ENCODE measurements at places on chromosomes 1 and 21. TPM values are rescaled to one million over a fixed set of nuclear protein-coding genes. Genes with fewer than 3 reads are reported as not detected.
A peak's percentile ranks its signal among the peaks of the same experiment; 100 is the strongest.

DNA sequence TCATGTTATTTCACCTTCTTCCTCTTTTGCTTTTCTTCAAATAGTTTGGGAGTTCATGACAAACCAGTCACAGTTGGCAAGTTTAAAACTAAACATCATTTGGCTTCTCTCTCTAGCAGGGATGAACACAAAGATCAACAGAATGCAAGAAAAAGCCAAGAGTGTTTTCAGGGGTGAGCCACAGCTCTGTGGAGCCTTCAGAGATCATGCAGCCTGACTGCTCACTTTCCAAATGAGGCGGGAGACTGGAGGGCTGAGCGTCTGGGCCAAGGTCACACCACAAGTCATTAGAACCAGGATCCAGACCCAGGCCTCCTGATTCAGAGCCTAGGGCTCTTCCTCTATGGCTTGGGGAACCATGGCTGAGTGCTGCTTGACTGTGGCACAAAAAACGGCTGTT is 2.7 kb downstream of the DPT start:
- no peak for DNase-seq

- no peak for DNase-seq
These were observed 168.1 kb downstream of the SEC16B start for GRCh38 chr1:177801790-177802189.

- DNase-seq: no peak
These were observed 150.1 kb upstream of the IVNS1ABP start for GRCh38 chr1:185467122-185467521.

GRCh38 chr1:19010995-19011844 is 54.7 kb upstream of the IFFO2 start:
- DNase-seq: peak; percentile 98

DNA sequence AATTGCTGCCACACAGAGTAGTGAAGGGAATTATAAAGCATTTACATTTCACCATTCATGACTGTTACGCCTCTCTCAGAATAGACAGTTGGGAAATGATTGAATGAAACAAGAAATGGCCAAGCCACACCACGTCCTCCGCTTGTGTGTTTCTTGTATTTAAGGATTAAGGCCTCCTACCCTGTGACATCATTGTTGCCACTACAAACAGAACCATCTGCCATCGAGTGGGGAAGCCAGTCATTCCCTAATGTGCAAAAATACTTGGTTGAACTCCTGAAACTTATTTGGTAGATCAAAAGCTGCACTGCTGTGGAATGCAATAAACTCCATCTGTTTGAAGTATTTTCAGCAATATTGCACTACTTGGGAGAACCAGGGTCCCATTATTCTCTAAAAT is 99.0 kb upstream of the C1orf105 start:
- DNase-seq: peak; percentile 37

- no peak for DNase-seq
These were observed 629 bp downstream of the CTNNBIP1 start for GRCh38 chr1:9909234-9910046.

DNA sequence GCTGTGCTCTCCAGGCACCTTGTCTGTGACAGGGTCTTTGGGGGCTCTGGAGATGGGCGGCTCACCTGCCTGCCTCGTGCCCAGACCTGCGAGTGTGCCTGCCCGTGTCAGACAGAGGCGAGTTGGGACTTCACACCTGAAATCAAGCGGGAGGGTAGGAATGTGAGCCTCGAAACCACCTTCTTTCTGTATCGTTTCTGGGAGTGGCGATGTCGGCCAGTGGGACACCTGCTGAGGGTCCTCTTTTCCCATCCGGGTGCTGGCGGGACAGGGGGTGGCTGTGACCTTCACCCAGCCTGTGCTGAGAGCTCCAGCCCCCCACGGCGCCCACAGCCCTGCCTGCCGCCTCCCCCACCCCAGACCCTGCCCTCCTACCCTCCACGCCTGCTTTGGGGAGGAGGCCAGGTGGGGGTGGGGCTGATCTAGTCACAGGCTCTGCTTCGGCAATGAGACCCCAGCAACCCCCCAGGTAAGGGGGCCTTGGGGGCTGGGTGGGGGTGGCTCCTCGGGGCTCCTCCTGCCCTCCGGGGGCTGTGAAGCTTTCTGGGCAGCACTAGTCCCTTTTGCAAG is 15.6 kb upstream of the FAAP20 start:
- no peak for DNase-seq

DNA sequence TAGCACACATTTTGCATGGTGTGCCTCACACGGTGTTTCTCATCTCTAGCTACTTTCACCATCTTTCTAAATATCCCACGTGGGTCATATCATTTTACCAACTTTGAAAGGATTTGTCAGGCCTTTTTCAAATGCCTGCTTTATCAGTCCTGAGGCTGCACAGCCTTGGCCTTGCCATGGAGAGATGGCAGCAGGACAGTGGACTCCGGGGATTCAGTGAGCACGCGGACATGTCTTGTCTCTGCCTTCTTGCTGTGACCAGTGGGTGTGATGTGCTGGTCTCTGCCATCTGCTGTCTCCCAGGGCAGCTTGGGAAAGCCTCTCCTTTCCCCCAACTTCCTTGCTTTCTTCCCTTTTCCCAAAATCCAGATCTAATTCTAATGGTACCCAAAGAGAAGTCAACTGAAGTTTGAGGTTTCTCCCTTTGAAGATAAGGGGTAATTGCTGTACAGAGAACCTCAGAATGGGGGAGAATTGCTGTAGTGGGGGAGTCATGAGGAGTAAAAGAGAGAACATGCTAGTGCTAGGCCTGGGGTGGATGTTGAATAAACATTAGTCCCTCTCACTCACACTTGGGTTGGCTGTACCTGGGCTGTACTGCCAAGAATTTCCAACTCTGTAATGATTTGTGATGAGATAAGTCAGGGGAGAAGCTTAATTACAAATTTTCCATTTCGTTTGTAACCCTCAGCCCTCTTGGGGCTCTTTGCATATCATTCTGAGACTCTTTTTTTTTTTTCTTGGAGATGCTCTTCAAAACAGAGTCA is 99.5 kb downstream of the GALNT2 start:
- no peak for DNase-seq

GRCh38 chr1:65214340-65215027 is 66.5 kb downstream of the AK4 start:
- DNase-seq: no peak

DNA sequence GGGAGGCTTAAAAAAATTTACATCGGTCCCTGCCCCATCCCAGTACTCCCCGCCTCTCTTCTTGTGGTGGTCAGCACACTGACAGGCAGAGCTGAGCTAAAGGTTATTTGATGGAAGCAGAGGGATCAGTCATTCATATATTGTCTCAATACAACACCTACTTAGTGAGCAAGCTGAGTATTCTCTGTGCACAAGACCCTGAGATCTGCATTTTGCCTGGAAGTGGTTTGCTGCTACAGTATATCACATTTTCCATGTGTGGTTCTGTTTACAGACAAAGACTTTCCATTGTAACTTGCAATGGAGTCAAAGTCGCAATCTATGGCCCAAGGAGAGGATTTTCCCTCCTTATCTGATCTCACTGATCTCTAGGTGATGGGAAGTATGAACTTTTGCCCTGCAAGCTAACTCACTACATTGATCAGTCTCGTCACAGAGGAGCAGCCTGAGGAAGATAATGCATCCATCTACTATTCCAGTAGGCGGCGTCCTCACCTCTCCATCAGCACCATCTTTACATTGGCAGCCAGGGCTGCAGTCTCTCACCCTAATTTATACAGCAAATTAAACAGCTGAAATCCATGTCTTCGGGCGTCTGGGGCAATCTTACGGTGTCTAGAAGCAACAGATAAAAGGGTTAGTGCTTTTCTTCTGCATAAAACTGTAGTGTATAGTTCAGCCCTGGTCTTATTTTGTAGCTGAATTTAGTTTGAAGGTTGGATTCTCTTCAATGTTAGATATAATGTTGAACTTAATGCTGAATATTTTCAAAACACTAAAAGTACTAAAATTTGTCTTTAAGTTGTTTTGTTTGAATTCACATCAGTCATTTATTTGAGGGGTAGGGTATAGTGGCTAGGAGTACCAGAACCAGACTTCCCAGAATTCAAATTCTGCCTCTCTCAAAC is 3.2 kb upstream of the TRAF5 start:
- peak; percentile 44 for DNase-seq

GRCh38 chr21:41885341-41886024 is 6.3 kb upstream of the PRDM15 start:
- DNase-seq: no peak

- DNase-seq: no peak
These were observed 54.3 kb downstream of the WNT9A start for GRCh38 chr1:227893300-227893948.

DNA sequence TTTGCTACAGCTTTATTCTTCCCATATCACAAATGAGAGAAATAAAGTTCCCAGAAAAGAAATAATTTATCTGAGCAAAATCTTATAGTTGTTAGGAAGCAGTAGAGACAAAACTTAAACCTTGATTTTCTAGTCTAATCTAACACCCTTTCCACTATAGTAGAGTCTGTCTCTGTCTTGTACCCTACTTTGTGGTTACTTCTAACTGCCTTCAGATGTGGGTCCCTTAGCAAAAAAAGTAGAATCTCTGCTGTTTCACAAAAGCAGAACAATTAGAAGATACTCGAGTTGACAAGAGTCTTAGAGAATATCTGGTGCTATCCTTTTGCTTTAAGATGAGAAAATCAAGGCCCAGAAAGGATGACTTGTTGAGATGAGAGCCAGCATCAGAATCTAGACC is 48.1 kb upstream of the FGGY start:
- DNase-seq: no peak

GRCh38 chr21:37075214-37075770 is 2.2 kb downstream of the TTC3 start:
- no peak for DNase-seq

DNA sequence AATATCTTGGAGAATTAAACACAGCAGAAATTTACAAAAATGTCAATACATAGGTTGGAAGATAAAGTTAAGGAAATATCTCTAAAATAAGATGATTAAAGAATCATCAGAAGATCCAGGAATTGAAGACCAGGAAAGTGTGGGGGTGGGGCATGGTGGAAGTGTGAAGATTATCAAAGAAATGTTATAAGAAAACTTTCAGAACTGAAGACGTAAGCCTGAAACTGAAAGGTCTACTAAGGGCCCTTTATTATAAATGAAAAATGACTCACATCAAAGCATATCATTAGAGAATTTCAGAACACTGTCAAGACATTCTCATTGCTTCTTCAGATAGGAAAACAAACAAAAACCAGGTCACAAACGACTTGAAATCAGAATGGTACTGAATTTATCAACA is 92.4 kb upstream of the DPT start:
- DNase-seq: no peak

DNA sequence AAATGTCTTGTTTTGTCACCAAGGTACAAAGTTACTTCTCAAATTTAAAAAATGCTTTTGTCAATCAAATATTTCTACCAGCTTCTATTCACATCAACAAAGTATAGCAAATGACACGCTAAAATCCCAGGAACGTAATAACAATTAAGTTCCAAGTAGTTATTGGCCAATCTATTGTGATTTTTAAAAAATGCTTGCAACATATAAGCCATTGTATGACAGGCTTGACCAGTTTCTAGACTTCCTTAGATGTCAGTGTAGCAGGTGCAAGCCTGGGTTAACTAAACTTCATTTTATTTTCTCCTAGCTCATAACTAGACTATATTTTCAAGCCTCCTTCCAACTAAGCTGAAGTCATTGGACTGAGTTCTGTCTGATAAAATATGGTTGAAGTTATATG is 494.5 kb upstream of the PKN2 start:
- DNase-seq: no peak

- no peak for DNase-seq
These were observed 32.5 kb upstream of the LMO4 start for GRCh38 chr1:87296206-87296605.

DNA sequence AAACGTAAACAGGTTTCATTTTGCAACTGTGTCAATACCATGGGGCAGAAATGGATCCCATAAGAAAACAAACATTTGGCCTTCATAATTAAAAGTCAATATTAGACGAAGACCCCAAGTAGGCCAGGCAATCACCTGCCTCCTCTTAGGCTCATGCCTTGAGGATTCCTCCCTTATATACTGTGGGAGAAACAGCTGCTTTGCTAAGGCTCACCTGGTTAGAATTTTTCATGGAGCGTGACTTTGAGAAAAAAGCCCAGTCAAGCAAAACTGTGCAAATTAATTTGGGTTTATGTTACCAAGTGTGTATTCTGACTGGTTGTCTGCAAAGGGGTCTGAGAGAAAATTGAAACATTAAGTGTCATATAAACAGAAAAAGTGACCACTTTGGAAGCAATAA is 605.3 kb upstream of the USP24 start:
- no peak for DNase-seq

- no peak for DNase-seq
These were observed 77.0 kb upstream of the BACE2 start for GRCh38 chr21:41090981-41091380.

DNA sequence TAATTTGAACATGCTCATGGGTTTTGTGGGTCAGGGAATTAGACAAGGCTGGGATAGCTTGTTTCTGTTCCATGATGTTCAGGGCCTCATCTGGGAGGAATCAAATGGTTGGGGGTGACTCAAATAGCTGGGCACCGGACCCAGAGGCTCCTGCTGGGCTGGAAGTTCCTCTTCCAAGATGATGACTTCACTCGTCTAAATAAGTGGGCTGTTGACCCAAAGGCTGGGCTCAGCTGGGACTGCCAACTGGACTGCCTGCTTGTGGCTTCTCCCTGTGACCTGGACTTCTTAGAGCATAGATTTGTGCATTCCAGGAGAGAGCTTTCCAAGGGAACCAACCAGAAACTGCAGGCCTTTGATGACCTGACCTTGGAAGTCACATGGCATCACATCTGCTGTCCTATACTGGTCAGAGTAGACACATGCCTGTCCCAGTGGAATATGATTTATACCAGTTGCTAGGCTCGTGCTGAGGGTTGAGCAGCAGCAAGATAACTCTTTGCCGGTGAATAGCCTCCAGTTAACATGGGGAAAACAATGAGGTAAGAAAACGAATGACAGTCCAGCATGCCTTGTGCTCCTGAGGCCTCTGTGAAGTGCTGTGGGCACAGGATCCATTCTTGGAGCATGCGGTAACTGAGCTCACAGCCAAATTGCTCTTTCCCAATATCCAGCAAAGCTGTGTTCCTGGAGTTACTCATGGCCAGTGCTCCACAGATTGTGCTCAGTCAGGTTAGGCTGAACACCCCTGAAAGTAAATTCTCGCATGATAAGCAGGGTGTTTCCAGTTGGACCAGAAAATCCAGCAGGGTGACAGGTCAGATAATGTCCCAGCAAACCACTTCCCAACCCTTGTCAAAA is 272.9 kb upstream of the TMEM51 start:
- no peak for DNase-seq

GRCh38 chr1:53254011-53254640 is 15.8 kb upstream of the MAGOH start:
- DNase-seq: peak; percentile 71

DNA sequence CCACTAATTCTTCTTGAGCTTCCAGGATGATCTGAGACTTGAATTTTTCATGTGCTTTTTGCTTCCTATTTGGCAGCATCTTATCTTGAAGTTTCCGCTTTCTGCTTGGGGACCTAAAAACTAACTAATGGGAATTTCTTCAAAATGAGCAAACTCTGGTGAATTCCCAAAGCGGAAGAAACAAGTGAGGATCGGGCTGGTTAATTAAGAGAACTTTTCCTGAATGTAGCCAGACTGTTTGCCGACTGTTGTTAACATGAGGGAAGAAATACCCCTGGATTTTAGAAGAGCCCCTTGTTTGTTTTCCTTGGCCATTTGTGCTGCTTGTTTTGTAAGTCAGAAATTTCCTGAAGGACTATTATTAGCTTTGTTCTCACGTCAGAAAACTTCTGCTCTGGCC is 6.1 kb upstream of the SELE start:
- DNase-seq: no peak

Gene NDUFS5
- 292 TPM for total RNA-seq

Gene NCF2
- total RNA-seq: 1.3 TPM

Gene MPZ
- total RNA-seq: 0.33 TPM

Gene SLC45A1
- 1.8 TPM for total RNA-seq

Gene ERMAP
- total RNA-seq: 8.9 TPM

Gene FBXO28
- total RNA-seq: 34.5 TPM
